ENCODE measurements at places on chromosomes 6 and 20.
A peak's percentile ranks its signal among the peaks of the same experiment; 100 is the strongest.

DNA sequence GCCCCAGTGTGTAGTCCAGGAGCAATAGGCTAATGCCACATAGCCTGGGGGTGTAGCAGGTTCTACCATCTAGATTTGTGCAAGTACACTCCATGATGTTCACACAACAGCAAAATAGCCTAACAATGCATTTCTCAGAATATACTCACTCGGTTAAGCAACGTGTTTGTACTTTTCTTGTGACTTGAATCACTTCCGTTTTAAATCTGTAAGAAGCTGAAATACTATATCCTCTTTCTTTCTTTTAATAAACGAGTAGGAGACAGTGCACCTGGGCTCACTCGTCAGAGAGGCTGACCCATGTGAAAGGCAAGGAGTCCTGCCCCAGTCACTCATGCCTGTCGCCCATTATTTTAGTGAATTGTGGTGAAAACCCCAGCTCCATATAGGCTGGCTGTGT lies 201.6 kb downstream of the FOXA2 start:
- no peak for DNase-seq

- DNase-seq, result no peak
Measured at GRCh38 chr6:33431880-33432541, 12.1 kb downstream of the SYNGAP1 start.

- DNase-seq, result no peak
Measured at GRCh38 chr6:165745492-165745891, 82.5 kb upstream of the PDE10A start.

DNA sequence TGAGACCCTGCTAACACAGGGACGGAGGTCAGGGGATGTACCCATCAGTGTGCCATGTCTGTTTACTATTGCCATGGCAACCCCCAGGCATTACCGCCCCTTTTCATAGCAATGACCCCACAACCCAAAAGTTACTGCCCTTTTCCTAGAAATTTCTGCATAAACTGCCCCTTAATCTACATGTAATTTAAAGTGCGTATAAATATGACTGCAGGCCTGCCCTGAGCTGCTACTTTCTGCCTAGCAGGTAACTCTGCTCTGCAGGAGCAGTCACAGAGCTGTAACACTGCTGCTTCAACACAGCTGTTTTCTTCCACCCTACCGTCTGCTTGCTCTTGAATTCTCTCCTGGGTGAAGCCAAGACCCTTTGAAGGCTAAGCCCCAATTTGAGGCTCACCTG lies 57.1 kb upstream of the RPS6KA2 start:
- DNase-seq, result no peak

GRCh38 chr6:13488896-13489237 lies 1.5 kb upstream of the GFOD1 start:
- DNase-seq, result no peak

GRCh38 chr6:103027271-103027931 lies 1633.9 kb downstream of the GRIK2 start:
- no peak for DNase-seq

DNA sequence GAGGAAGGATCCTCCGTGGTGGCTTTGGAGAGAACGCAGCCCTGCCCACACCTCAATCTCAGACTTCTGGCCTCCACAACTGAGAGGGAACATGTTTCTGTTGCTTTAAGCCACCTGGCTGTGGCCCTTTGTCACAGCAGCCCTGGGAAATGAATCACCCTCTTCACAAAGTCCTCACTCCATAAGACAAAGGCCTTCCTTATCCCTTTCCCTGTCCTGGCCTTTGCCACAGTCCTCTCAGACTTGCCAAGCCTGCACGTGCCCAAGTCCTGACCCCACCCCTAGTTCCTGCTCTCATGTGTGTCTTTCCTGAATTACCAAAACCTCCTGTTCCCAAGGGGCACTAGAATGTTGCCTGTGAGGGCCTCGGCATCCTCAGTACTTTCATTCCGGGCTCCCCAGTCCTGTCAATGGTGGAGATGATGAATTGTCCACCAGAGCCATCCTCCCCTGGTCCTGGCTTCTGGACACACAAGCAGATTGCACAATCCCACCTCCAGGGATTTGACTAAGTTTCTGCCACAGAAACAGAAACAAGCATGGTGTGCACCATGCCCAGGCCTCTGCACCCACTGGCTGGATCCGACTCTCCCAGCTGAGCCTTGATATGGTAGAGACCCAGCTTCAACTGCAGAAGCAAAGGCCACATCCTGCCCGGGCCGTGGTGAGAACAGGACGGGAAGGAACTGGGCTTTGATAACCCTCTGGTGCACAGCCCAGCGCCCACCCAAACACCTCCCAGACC lies 232.6 kb upstream of the PDE10A start:
- DNase-seq, result no peak

DNA sequence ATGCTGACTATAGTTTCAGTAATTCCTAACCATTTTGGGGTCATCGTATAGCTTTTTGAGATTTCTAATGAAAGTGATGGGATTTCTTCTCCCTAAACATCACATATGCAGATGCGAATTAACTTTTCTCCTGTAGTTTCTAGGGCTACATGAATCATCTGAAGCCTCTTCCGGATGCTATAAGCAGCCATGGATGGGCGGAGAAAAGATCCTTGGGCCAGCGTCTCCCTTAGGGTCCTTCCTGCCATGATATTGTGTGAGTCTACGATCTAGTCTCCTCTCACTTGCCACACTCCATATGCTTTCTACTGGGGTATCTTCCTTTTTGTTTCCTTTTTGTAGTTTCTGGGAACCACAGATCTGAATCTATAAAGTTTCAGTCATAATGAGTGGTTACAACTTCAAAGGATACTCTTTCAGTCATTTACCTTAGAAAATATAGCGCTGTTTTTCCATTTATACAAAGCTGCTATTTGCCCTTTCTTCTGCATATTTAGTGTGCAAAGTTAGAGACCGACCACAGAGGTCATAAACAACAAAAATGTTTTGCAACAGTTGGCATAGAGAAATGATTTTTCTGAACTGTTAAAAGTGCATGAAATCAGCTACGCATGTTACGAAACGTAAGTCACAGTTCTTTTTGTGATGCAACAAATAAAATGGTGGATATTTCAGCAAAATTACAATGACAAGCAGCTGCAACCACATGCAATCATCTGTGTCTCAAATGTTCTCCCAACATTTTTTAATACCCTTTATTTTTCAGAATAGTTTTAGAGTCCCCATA lies 396.2 kb upstream of the SLC35B3 start:
- DNase-seq, result no peak

- DNase-seq, result no peak
Measured at GRCh38 chr6:144215402-144215931, 65.2 kb downstream of the STX11 start.

- DNase-seq, result peak; percentile 36
Measured at GRCh38 chr6:33812669-33813068, 8.9 kb upstream of the MLN start.

GRCh38 chr6:12010635-12011275 lies 1.4 kb upstream of the HIVEP1 start:
- no peak for DNase-seq

GRCh38 chr6:10163203-10163962 lies 251.5 kb downstream of the TFAP2A start:
- DNase-seq, result no peak

GRCh38 chr6:74756923-74757322 lies 448.9 kb downstream of the COL12A1 start:
- no peak for DNase-seq

- no peak for DNase-seq
Measured at GRCh38 chr6:153092082-153093013, 38.7 kb downstream of the RGS17 start.

- no peak for DNase-seq
Measured at GRCh38 chr6:17268114-17268513, 13.0 kb upstream of the RBM24 start.

DNA sequence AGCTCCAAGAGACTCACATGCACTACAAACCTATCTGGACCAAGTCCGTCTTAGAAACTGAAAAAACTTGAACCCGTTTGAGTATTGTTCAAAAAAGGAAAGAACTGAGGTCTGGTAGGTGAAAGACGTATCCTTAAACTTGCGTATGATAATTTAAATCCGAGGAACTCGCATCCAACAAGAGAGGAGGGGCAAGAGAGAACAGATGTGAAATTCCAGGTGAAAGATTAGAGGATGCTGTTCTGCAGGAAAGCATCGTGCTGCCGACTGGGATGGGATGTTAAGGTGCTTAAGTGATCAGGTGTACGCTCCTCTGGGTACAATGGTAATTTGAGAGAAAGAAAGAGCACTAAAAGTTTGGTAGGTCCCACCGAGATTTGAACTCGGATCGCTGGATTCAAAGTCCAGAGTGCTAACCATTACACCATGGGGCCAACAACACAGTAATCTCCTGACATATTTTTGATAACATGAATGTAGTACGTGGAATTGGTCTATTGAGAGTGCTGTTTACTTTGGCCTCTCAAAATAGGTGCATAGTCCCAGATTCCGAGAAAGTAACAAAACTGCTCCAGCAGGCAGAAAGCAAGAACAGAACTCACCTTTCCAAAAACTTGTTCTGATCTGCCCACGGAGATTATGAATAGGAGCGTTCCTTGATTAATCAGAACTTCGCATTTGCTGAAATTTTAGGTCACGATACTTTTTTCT lies 53.5 kb upstream of the BTN3A2 start:
- DNase-seq, result no peak
